ENCODE measurements at places on chromosomes 3 and 15.
A peak's percentile ranks its signal among the peaks of the same experiment; 100 is the strongest.

- no peaks in the 10 kb centered on the region for H3K27me3 ChIP-seq
- H3K27ac ChIP-seq: no peak overlapping the region
- DNase-seq: no peak
- H3K4me3 ChIP-seq: no peak overlapping the region
- peaks cover 40% of the 10 kb centered on the region for H3K36me3 ChIP-seq
Observed at GRCh38 chr3:45701172-45701867, 12.1 kb downstream of the SACM1L start.

DNA sequence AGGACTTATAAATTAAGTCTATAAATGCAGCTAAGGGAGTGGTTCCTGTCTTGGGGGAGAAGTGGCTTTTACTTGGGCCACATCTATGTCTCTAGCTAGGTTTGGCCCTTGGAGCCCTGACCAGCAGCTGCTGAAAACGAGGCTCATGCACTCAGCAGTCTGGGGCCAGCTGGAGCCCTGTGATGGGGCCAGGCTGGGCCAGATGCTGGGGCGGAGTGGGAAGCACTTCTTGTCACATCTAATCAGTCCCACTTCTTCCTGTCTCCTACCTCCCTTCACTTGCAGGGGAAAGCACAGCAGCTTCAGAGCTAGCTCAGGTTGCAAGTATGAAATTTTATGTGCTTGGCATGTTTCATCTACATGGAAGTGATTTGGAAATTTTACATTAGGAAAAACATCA is 209.9 kb upstream of the ROPN1 start:
- DNase-seq: no peak
- no peak overlapping the region for H3K27ac ChIP-seq
- peaks cover 8% of the 10 kb centered on the region for H3K27me3 ChIP-seq
- H3K36me3 ChIP-seq: no peaks in the 10 kb centered on the region
- no peaks in the 10 kb centered on the region for H3K4me1 ChIP-seq

GRCh38 chr15:31255732-31256377 is 70.8 kb upstream of the KLF13 start:
- no peak for DNase-seq
- H3K27ac ChIP-seq: no peak overlapping the region
- H3K4me3 ChIP-seq: no peak overlapping the region
- H3K36me3 ChIP-seq: no peaks in the 10 kb centered on the region

- H3K4me3 ChIP-seq: no peak overlapping the region
- no peaks in the 10 kb centered on the region for H3K27me3 ChIP-seq
- no peaks in the 10 kb centered on the region for H3K4me1 ChIP-seq
Observed at GRCh38 chr3:79175870-79176269, 591.9 kb downstream of the ROBO1 start.

- no peak overlapping the region for H3K27ac ChIP-seq
- H3K36me3 ChIP-seq: no peaks in the 10 kb centered on the region
- no peaks in the 10 kb centered on the region for H3K4me1 ChIP-seq
Observed at GRCh38 chr15:67370206-67370954, 115.8 kb downstream of the IQCH start.

DNA sequence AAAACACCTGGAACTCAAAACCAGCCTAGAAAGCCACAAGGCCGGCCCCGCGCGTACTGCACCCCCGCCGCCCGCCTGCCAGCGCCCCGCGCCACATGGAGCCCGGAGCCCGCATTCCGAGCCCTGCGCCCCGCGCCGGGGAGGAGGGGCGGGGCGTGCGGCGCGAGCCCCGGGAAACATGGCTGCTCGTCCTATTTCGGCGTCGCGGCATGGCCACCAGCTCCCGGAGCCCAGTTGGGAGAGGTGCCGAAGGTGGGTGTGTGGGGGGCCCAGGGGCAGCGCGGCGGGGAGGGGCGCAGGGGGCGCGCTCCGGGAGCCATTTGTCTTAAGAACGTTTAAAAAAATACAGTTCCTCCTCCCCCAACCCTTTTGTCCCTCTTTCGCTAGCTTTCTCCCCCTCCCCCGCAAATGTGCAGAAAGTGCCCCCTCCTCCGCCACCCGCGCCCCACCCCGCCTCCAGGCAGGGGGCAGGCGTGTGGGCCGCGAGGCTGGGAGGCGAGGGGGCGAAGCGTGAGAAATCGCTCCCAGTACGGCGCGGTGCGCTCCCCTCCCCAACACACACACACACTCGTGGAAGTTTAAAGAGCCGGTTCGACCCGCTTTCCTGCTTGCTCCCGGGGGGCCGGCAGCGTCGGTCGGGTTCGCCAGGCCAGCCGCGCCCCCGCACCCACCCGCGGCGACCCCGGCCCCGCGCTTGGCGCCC is 2.5 kb downstream of the ANP32A start:
- H3K4me1 ChIP-seq: peaks cover 44% of the 10 kb centered on the region
- peak; percentile 91 for DNase-seq
- peaks cover 35% of the 10 kb centered on the region for H3K36me3 ChIP-seq
- peak overlapping the region; percentile 96 for H3K27ac ChIP-seq
- H3K27me3 ChIP-seq: no peaks in the 10 kb centered on the region

DNA sequence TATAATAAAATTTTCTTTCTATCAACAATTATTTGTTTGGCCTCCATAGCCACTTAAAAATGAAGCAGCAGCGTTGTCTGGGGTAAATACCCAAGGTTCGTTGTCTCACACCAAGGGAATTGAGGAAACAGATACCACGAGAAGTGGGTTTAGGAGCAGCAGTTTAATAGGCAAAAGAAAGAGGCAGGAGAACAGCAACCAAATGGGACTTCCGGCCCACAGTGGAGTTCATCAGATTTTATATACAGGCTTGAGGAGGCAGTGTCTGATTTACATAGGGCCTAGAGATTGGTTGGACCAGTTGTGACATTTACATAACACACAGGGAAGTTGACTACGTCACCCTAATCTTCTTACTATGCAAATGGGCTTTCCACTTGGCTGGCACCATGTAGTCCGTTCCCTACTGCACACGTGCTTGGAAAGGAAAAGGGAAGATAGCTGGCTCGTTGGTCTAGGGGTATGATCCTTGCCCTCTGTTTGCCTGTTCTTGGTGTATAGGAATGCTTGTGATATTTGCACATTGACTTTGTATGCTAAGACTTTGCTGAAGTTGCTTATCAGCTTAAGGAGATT is 61.5 kb upstream of the SETMAR start:
- H3K4me3 ChIP-seq: no peak overlapping the region
- H3K36me3 ChIP-seq: no peaks in the 10 kb centered on the region
- no peaks in the 10 kb centered on the region for H3K4me1 ChIP-seq
- no peak overlapping the region for H3K27ac ChIP-seq
- H3K27me3 ChIP-seq: no peaks in the 10 kb centered on the region

- H3K4me3 ChIP-seq: no peak overlapping the region
- H3K27ac ChIP-seq: no peak overlapping the region
- no peaks in the 10 kb centered on the region for H3K4me1 ChIP-seq
- DNase-seq: no peak
- no peaks in the 10 kb centered on the region for H3K36me3 ChIP-seq
Observed at GRCh38 chr3:186368176-186368575, 6.1 kb upstream of the DGKG start.

- DNase-seq: no peak
- H3K4me1 ChIP-seq: no peaks in the 10 kb centered on the region
- no peak overlapping the region for H3K27ac ChIP-seq
- H3K27me3 ChIP-seq: no peaks in the 10 kb centered on the region
Observed at GRCh38 chr3:169041677-169042171, 621.8 kb downstream of the MECOM start.

- DNase-seq: no peak
- no peak overlapping the region for H3K27ac ChIP-seq
- no peak overlapping the region for H3K4me3 ChIP-seq
Observed at GRCh38 chr3:131995891-131996290, 38.9 kb downstream of the CPNE4 start.

GRCh38 chr3:138675393-138675792 is 66.8 kb downstream of the FAIM start:
- no peaks in the 10 kb centered on the region for H3K27me3 ChIP-seq
- H3K4me1 ChIP-seq: no peaks in the 10 kb centered on the region
- no peak for DNase-seq
- H3K4me3 ChIP-seq: no peak overlapping the region

- H3K4me3 ChIP-seq: no peak overlapping the region
- no peak overlapping the region for H3K27ac ChIP-seq
- no peaks in the 10 kb centered on the region for H3K36me3 ChIP-seq
Observed at GRCh38 chr3:135895734-135896121, 69.8 kb upstream of the PPP2R3A start.

DNA sequence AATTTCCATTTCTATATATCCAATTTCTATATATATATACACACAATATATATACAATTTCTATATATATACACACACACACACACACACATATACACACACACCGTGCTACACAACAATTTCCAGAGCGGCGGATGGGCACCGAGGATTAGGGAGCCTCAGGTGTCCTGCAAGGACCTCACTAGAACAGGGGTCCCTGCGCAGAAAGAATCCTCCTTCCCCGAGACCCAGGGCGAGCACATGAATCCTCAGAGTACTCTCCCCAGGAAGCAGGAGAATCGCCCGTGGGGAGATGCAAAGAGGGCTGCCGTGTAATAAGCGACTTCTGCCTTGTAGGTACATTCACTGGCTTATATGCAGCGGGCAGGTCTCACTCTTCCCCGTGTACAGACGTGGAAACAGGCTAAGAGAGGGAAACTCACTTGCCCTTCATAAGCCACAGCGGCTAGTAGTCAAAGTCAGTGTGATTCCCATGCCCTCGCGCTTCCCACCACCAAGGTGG is 467 bp downstream of the PIF1 start:
- H3K4me3 ChIP-seq: peak overlapping the region; percentile 92
- no peaks in the 10 kb centered on the region for H3K27me3 ChIP-seq
- H3K27ac ChIP-seq: peak overlapping the region; percentile 93
- peaks cover 13% of the 10 kb centered on the region for H3K36me3 ChIP-seq
- H3K4me1 ChIP-seq: peaks cover 35% of the 10 kb centered on the region

DNA sequence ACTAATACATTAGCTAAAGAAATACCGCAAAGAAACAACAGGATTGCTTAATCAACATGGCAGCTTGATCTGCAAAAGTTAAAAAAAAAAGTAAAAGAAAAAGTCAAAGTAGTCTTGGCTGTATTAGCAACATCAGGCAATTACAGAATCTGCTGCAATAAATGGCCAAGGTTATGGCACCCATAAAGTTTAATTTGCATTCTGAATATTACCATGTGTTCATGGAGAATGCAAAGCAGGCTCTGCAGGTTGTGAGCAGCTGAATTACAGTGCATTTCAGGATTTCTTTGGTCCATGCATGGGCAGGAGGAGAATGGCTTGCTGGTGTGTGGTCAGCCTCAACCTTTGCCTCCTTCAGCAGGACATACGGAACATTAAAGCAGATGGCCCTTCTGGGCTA is 199.1 kb upstream of the AZI2 start:
- H3K36me3 ChIP-seq: no peaks in the 10 kb centered on the region
- H3K4me3 ChIP-seq: no peak overlapping the region
- DNase-seq: no peak

DNA sequence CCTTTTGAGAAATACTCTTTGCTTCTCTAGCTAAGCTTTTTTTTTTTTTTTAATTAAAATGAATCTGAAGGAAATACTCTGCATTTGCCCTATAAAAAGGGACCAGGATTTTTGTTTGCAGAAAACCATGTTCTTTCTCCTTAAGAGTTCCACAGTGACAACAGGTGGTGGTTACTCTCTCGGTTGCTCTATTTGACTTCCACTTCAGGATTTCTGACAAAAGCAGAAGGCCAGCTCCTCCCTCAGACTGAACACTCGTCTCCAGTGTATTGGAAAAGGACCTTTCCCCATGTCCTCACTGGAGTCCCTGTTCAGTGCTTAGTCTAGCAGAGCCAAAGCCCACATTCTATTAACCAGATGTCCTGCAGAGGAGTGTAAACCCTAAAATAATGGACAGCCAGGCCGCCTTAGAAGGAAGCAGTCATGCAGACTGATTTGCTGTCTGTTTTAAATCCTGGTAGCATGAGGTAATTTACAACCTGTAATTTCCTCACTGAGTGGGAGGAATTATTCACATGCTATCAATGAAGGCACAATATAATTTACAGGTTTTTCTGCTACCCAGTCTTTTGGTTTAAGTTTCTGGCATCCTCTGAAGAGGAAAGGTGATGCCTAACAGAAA is 599.3 kb downstream of the PYDC2 start:
- no peaks in the 10 kb centered on the region for H3K36me3 ChIP-seq
- no peak overlapping the region for H3K4me3 ChIP-seq
- H3K4me1 ChIP-seq: no peaks in the 10 kb centered on the region
- H3K27ac ChIP-seq: no peak overlapping the region
- no peaks in the 10 kb centered on the region for H3K27me3 ChIP-seq

DNA sequence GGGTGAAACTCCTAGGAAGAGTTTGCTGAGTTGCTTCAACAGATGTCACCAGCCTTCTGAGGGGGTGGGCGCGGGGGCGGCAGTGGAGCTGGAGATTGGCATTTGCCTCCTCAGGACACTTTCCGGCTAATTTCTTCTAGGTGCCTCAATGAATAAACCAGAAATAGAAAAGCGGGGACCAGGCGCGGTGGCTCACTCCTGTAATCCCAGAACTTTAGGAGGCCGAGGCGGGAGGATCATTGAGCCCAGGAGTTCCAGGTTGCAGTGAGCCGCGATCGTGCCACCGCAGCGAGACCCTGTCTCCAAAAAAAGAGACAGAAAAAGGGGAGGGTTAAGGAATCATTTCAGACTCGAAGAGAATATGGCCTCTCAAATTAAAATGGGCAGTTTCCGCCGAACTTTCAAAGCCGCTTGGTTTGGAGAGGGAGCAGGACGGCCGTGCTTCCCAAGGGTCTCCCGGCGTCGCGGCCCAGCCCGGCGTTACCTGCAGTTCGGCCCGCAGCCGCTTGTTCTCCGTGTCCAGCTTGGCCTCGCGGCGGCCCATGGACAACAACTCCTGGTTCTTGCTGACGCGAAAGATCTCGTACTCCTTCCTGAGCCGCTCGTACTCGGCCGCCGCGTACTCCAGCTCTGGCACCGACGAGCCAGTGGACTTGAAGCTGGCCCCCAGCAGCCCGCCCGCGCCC is 587 bp downstream of the NPHP3 start:
- peaks cover 30% of the 10 kb centered on the region for H3K4me1 ChIP-seq
- no peaks in the 10 kb centered on the region for H3K27me3 ChIP-seq
- H3K4me3 ChIP-seq: peak overlapping the region; percentile 96
- H3K36me3 ChIP-seq: peaks cover 20% of the 10 kb centered on the region
- no peak for DNase-seq

GRCh38 chr15:90873998-90874605 is 5.7 kb downstream of the FURIN start:
- H3K36me3 ChIP-seq: peaks cover 79% of the 10 kb centered on the region
- H3K4me3 ChIP-seq: peak overlapping the region; percentile 95
- H3K27me3 ChIP-seq: no peaks in the 10 kb centered on the region
- H3K4me1 ChIP-seq: peaks cover 52% of the 10 kb centered on the region
- DNase-seq: no peak

Data from activated CD4-positive, alpha-beta T cell treated with anti-CD3 and anti-CD28 coated beads, Interleukin-2, amount 10 ng/mL, durations not matched to agents 24 days and 14 days (primary cell).